ENCODE measurements at places on chromosomes 2 and 18.

- no peak for DNase-seq
Observed at GRCh38 chr18:33745151-33745795, 167.3 kb downstream of the ASXL3 start.

DNA sequence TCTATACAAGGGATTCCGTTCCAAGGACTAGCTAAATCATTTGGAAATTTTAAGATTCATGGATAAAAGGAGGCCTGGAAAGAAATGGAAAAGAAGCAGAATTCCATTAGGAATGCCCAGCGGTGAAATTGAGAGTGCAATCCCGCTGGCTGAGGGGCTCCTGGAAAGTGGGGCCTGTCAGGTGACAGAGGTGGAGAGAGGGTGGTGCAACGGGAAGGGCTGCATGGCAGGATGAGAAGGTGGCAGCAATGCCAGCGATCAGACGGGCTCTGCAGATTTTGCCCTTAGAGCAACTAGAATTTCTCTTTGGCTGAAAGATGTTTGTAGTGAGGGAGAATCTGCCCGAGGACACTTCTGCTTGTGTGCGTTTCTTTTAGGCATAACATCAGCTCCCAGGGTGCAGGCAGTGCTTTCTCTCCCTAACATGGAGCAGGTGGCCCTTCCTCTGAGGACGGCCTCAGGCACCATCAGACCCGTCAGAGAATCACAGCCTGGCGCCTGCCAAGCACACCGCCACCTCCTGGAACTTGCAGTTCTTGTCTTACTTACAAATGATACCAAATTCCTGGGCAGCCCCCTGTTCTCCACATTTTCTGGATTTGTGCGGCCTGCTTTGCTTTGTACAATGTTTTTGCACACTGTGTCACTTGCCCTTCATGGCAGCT, 261.6 kb downstream of the NDUFA10 start:
- no peak for DNase-seq

DNA sequence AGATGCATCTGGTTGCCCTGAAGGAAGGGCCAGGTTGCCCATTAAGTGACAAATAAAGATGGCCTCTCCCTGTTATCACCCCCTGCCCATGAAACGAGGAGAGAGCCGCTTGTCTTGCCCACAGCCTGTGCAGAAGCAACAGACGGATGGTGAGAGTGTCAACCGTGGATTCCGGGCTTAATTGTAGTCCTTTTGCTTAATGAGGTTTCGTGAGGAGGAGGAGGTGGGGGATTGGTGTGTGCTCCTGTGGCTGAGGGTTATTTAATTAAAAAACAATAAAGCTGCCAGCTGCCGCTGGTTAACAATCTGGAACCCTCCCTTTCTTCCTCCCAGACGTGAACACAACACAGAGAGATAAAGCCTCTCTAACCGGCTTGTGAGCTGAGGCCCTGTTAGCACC, 188.0 kb upstream of the PARD3B start:
- DNase-seq: no peak

GRCh38 chr2:196840171-196840570, 31.0 kb upstream of the C2orf66 start:
- DNase-seq: no peak

DNA sequence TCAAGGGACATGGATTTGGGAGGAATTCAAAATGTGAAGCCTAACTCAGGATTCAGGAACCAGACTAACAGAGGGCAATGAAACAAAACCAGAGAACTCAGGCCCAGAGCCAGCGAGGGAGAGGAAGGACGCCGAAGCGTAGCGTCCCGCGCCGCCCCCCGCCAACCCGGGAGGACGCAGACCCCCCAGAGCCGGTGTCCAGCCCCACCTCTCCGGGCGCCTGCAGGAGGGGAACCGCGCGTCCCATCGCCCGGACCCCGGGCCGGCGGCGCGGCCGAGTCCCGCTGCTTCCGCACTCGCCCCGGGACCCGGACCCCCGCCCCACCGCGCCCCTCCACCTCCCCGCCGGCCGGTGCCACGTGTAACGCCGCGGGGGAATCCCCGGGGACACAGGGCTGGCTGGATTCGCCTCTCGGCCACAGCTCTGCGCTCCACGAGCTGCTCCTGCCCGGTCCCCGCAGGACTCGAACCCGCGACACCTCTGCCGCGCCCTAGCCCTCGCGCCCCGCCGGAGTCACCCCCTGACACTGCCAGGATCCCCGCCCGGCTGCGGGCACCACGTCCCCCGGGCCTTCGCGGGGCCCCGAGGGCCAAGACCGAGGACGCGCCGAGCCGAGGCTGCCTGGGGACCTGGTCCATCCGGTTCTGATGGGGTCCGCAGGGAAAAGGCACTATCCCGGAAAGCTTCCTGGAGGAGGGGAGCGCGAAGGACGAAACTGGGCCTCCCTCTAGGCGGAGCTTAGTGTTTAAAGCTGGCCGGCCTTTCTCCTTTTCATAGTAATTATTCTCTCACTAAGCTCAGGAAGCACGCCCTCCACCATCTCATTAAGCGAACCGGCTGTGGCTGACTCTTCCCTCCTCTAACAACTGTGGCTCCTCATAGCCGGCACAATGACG, 40.4 kb upstream of the FAM124B start:
- DNase-seq: no peak

- no peak for DNase-seq
Observed at GRCh38 chr2:60875520-60875919, 5.9 kb upstream of the REL start.

DNA sequence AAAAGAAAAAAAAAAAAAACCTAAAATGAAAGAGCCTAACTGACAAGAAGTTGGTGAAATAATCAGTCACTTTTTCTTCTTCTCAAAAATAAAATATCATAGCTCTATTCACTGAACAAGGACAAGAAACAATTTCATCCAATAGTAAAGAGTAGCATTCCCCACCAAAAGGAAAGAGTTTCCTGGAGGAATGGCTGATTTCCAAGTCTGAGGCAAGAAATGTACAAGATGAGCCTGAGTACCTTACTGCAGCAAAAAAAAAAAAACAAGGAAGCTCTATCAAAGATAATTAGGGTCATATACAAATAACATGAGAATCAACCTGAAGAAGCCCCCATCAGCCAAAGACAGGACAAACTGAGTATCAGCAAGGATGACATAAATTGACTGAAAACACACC, 11.5 kb downstream of the ROCK1 start:
- no peak for DNase-seq

GRCh38 chr2:23826040-23826439, 100.9 kb downstream of the ATAD2B start:
- DNase-seq: no peak

All from hippocampal formation (tissue), 2 donors.